Dermis lymphatic vessel endothelial cell (primary cell): ENCODE measurements at places on chromosomes 16 and 17. TPM values are rescaled to one million over a fixed set of nuclear protein-coding genes. Genes with fewer than 3 reads are reported as not detected.

Gene HIC1
- 50.0 and 69.6 TPM in 2 replicates for total RNA-seq

Gene GSG1L2
- total RNA-seq = not detected in 2 replicates

Gene KRTAP9-4
- total RNA-seq = not detected in 2 replicates

Gene NEUROD2
- total RNA-seq = not detected in 2 replicates

Gene ARHGAP23
- total RNA-seq = 27.3 and 34.1 TPM in 2 replicates

Gene HOXB3
- 1.7 and 5.7 TPM in 2 replicates for total RNA-seq

Gene CDH1
- 0.11 TPM in 1 of 2 replicates, not detected in the other for total RNA-seq

Gene CLEC18B
- total RNA-seq = 0.26 TPM in 1 of 2 replicates, not detected in the other

Gene SALL1
- total RNA-seq = 0.11 TPM in 1 of 2 replicates, not detected in the other
